ENCODE measurements at places on chromosomes 13 and 19.
A peak's percentile ranks its signal among the peaks of the same experiment; 100 is the strongest.

DNA sequence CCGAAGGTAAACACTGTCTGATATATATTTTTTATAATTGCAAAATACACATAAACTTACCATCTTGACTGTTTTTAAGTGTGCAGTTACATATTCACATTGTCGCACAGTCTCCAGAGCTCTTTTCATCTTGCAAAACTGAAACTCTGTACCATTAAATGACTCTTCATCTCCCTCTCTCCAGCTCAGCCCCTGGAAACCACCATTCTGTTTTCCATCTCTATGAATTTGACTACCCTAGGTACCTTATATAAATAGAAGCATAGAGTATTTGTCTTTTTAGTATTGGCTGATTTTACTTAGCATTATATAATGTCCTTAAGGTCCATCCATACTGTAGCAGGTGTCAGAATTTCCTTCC, 45.8 kb downstream of the LRCH1 start:
- no peak for DNase-seq

DNA sequence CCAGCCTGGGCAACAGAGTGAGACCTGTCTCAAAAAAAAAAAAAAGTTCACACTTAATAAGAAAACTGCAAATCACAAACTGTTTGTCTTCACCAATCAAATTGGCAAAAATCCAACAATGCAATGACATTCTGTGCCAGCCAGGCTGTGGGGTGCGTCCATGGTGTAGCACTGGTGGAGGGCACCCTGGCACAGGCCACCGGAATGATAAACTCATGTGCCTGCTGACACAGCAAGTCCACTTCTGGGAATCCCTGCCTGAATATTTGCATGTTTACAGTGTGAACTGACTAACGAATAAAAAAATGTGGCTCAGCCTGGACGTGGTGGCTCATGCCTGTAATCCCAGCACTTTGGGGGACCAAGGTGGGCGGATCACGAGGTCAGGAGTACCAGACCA, 1.6 kb upstream of the LRRC25 start:
- no peak for DNase-seq

GRCh38 chr19:16338470-16339360, 14.1 kb downstream of the KLF2 start:
- DNase-seq, result no peak

GRCh38 chr19:42023121-42023942, 29.3 kb upstream of the ATP1A3 start:
- no peak for DNase-seq

- no peak for DNase-seq
Observed at GRCh38 chr19:39727070-39727800, 10.6 kb downstream of the CLC start.

DNA sequence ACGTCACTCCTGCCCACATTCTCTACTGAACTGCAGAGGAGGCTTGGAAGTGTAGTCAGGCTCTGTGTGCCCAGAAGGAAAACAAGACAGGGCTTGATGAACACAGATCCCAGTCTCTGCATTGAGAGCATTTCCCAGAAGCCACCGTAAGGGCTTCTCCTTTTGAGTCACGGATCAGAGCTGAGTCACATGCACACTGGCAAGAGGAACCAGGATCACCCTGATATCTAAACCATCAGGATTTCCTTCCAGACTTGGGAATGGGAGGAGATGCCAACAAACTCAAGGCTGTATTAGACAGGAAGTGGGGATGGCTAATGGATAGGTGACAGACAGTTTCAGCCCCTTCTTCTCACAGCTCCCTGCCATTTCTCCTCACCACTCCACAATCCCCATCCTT, 17.7 kb upstream of the FBXO17 start:
- no peak for DNase-seq

GRCh38 chr13:96130818-96131340, 41.0 kb downstream of the HS6ST3 start:
- no peak for DNase-seq

GRCh38 chr19:34033880-34034279, 138.4 kb upstream of the LSM14A start:
- no peak for DNase-seq

DNA sequence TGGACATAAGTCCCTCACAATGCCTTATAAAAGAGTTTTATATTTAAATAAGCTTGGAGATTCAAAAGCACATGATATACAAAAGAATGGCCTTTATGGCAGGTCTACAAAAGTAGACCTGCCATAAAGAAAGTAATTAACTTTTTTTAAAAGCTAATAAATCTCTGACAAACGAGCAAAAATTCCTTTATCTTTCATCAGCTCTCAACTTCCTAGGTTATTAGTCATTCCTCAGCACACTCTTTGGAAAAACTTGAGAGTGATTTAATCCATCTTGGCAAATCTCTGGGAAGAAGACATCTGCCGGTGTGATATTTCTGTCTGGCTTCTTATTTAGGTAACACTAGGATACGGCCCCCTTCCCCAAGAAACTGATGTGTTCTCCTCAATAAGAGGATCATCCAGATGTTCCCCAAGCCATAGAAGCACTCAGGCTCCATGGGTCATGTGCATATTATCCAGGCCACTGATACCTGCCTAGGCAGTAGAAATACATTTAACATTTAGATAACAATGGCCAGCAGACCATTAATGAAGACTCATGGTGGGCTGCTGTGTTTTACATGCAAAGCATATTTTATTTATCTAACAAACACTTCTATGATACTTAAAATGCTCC, 372.7 kb downstream of the LIG4 start:
- no peak for DNase-seq

DNA sequence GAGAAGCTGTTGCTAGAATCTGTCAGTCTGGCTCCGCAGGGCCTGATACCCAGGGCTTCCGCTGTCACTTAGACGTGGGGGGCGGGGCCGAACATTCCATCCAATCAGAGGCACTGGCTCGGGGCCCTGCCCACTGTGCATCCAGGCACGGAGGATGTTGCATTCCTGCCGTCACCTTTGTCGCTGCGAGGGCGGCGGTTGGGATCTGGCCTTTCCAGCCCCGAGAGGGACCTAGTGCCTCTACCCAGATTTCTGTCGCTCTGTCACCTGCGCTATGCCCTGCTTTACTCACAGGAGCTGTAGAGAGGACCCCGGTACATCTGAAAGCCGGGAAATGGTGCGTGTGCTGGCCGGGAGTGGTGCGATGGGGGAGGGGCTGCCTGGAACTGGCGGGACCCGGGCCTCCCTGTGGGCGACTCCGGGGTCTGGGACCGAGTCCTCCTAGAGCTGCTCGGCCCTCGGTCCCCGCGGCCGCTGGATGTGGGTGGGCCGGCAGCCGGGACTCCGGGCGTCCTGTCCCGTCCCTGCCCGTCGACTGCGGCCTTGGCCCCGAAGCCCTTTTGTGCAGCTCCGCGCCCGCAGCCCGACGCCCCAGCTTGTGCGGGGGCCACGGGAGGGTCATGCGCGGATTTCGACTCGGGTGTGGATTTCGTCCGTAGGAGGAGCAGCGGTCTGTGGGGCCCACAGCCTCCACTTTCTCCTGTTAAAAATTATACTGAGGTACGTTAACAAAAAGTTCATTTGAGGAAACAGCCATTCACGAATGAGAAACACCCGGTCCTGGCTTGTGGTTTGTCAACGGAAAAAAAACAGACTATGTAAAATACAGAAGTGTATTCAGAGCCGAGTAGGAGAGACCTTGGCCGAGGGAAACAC, at the start of gene ZNF439:
Gene ZNF439, plus strand, starts transcription at position 133 of the 876 bp plus-strand sequence. Its CDS starts 142 bp downstream, at position 275.
- DNase-seq, result peak; percentile 91

GRCh38 chr19:29917911-29918310, 24.1 kb upstream of the URI1 start:
- DNase-seq, result no peak

- DNase-seq, result no peak
Observed at GRCh38 chr13:102817907-102818306, 19.0 kb downstream of the BIVM start.

GRCh38 chr13:20534038-20534608, 8.5 kb upstream of the CRYL1 start:
- no peak for DNase-seq

DNA sequence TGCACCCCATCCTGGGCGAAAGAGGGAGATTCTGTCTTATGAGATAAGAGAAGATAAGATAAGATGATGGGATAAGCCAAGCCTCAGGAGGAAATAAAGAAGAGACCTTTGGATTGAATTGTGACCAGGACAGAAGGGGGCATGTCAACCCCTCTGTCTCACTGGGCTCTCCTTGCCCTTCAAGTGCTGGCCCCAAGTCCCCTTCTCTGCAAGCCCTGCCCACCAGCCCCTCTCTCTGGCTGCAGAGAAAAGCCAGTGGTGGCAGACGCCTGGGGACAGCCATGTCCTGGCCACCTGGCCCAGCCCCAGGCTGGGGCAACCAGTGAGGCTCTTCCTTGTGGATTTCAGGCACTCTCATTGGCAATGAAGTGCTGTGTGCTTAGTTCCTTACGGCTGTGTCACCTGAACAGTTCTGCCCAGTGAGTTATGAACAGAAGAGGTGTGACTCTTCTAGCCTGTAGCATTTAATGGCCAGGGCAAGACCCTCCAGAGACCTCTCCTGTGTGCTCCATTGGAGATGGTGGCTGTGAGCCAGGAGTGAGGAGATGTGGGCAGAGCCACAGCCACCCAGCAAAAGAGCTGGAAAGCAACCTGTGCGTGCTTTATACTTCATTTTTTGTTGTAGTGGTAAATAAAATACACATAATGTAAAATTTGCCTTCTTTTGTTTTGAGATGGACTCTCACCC, 6.1 kb upstream of the BTBD2 start:
- no peak for DNase-seq

DNA sequence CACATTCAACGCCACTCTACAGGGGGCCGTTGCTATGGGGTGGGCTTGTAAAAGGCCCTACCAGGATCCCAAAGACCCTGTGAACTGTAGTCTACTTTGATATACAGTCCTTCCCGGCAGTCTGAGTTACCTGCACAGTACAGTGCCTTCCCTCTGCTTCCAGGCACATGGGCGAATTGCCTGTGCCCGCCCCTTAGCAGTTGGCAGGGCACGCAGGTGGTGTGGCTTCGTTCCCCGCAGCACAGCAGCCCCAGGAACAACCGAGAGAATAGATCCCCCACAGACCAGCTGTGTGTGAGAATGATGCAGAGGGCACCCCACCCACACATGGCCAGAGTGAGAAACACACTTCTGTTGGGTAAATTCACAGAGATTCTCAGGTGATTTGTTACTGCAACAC, 60.6 kb downstream of the MRPL57 start:
- DNase-seq, result no peak

DNA sequence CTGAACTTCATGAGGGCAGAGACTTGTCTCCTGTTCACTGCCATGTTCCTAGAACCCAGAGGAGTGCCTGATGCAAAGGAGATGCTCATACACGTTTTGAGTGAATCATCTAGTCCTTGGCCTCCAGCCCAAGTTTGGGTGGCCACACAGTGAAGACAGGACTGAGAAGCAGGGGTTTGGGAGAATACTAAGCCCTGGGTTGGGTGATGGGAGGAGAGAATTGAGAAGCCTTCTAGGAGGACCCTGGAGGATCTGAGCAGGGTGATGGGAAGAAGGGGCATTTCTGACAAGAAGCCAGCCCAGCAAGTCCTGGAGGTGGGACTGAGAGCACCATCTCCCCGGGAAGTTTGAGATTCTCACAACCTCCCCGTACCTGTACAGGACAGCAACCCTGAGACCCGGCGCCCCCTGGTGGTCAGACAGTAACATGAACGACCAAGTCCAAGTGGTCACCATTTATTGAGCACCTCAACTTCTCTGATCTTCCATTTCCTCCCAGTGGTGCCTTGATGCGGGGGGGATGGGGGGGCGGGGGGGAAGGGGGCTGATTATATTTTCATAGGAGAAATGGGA, 11.0 kb downstream of the CTU1 start:
- DNase-seq, result peak; percentile 41
